ENCODE measurements at places on chromosomes 11 and 22.
A peak's percentile ranks its signal among the peaks of the same experiment; 100 is the strongest.

DNA sequence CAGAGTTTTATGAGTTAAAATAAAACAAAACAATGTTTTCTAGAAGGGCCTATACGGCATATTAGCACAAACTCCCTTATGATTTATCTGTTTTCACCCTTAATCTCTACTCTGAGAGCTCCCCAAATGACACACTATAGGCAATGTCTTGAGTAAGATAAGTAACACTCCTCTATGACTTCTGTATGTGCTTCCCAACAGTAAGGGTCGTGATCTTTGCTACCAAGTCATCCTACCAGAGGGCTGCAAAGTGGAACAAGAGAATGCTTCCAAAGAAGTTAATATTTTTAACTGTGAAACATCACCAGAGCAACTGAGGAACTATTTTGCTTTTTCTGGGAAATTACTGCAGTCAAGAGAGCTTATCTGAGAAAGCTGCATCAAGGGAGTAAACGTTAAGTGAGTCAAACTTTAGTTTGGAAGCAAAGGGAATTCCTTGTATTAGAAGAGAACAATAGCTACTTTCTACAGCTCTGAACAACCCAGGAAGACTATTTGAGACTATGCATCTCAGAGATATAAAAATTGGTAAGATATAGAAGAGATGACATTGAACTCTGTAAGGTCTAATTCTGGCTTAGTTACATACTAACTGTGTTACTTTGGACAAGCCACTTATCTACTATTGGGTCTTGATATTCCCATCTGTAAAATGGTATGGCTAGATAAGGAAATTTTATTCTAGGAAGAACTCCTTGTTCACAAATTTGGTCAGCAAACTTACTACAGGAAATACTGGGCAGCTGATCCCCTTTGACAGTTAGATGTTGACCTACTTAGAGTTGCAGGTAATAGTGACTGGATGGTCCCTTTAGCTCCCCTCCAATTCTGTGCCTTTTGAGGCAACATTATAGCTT, 43.7 kb upstream of the CCDC34 start:
- DNase-seq = no peak

DNA sequence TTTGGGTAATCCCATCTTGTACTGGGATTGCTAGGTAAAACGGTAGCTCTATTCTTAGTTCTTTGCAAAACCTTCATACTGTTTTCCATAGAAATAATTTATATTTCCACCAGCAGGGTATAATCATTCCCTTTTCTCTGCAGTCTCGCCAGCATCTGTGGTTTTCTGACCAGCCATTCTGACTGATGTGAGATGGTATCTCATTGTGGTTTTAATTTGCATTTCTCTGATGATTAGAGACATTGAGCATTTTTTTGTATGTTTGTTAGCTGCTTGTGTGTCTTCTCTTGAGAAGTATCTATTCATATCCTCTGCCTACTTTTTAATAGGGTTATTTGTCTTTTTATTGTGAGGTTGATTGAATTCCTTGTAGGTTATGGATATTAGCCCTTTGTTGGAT, 220.9 kb downstream of the PGR start:
- DNase-seq = no peak

GRCh38 chr11:32462011-32462690, 26.8 kb upstream of the WT1 start:
- no peak for DNase-seq

DNA sequence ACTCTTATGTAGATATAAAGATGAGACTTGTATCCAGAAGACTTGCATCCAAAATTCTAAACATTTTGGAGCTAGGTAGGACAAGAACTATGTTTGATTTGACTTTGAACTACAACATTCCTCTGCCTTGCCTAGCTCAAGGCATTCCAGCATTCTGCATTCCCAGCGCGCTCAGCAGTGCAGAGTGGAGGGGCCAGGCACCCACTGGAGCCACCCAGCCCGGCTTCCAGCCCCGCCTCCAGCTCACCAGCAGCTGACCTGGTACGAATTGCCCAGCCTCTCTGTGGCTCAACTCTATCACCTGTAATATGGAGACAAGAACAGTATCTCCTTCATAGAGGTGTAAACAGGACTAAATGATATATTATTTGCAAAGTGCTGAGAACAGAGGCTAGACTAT, 28.8 kb downstream of the PRDM10 start:
- DNase-seq = no peak

- DNase-seq = peak; percentile 77
These were observed 60.0 kb upstream of the NUP160 start for GRCh38 chr11:47908198-47908597.

- DNase-seq = peak; percentile 35
These were observed 100.3 kb upstream of the AKIP1 start for GRCh38 chr11:8810540-8811301.

DNA sequence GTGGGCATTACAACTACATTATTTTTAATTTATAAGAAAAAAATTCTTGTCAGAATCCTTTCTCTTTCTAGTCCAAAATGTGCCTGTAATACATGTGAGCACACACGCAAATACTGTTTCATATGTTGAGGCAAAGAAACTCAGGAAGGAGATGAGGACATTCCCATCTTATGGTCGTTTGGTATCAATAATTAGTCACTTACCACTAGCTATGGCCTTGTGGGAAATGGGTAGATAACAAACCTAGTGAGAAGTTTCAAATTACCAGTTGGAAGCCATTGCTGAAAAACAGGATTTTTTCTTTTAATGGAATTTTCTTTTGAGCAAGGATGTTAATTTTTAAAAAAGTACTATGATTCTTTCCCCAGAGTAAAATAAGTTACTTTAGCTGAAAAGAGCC, 25.7 kb downstream of the AMOTL1 start:
- no peak for DNase-seq

DNA sequence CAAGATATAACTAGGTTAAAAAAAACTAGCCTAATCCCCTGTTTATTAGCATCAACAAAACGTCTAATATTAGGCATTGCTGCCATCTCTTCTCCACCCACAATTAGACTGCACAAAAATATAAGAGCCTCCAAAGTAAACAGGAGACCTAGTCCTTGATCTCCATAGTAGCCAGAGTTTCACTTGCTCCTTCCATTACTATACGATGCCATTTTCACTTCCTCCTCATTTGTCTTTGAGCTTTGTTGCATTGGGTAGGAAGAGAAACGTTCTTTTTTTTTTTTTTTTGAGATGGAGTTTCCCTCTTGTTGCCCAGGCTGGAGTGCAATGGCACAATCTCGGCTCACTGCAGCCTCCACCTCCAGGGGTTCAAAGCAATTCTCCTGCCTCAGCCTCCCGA, 42.3 kb upstream of the RDX start:
- peak; percentile 87 for DNase-seq

DNA sequence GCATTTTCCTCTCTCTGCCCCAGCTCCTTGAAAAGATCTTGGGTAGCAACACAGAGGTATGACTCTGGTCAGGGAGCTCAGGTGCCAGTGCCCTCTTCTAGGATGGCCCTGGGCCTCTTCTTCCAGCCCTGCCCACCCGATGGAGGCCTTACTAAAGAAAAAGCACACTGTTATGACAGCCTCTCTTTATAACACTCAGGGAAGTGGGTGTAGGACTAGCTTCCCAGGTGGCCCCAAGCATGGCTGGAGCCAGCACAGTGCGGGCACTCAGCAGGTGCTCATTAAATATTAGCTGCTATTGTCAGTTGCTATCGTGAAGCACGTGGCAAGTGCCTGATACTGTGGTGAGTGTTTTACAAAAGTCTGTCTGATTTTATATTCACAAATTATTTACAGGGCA, 127.2 kb upstream of the B3GAT1 start:
- DNase-seq = no peak

- peak; percentile 72 for DNase-seq
These were observed 73.8 kb upstream of the ARFGAP3 start for GRCh38 chr22:42930810-42931420.

DNA sequence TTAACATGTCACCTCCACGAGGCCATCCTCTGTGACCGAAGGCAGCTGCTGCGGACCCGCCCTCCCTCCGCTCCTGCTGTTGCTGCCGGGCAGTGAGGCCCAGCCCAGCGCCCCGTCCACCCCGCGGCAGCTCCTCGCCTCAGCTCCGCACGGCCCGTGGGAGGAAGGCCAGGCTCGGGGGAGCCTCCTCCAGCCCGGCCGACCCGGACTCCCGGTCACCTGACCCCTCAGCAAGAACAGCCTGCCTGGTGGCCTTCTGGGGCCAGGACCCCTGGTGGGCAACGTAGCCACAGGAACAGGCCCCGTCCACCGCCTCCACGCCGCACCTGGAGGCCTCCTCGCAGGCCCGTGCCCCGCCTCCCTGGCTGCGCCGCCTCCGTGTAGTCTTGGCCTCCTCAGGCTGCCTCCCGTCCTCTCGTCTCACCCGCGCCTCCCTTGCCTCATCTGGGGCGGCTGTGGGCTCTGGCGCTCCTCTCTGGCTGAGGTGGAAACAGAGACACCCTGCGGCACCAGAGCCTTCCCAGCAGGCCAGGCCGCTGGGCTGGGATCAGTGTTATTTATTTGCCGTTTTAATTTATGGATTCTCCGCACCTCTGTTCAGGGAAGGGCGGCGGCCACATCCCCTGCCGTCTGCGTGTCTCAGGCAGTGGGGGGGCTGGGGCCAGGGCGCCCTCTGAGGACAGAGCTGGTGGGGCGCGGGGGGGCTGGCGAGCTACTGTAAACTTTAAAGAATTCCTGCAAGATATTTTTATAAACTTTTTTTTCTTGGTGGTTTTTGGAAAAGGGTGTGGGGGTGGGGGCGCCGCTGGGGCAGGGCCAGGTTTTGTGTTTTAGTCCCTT, 25.4 kb downstream of the MOB2 start:
- no peak for DNase-seq

- DNase-seq = no peak
These were observed 5.3 kb downstream of the ALDH3B1 start for GRCh38 chr11:68015467-68015866.

DNA sequence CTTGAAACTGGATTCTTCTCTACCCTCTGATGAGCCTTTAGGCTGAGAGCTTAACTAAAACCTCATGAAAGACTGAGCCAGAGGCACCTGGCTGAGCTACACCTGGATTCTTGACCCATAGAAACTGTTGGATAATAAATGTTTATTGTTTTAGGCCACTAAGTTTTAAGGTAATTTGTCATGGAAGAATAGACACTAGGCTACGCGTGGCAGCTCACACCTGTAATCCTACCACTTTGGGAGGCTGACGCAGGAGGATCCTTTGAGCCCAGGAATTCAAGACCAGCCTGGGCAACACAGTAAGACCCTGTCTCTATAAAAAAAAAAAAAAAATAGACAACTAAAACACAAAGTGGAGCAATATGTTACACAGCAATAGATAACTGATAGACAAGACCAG, 29.2 kb upstream of the UPB1 start:
- DNase-seq = no peak

GRCh38 chr11:29629286-29629685, 387.5 kb downstream of the KCNA4 start:
- no peak for DNase-seq
